ENCODE measurements at places on chromosomes 1 and 21.

- no peak for DNase-seq
Measured at GRCh38 chr1:171550050-171550449, 64.7 kb downstream of the PRRC2C start.

- DNase-seq = no peak
Measured at GRCh38 chr1:5981009-5981380, 11.2 kb downstream of the NPHP4 start.

DNA sequence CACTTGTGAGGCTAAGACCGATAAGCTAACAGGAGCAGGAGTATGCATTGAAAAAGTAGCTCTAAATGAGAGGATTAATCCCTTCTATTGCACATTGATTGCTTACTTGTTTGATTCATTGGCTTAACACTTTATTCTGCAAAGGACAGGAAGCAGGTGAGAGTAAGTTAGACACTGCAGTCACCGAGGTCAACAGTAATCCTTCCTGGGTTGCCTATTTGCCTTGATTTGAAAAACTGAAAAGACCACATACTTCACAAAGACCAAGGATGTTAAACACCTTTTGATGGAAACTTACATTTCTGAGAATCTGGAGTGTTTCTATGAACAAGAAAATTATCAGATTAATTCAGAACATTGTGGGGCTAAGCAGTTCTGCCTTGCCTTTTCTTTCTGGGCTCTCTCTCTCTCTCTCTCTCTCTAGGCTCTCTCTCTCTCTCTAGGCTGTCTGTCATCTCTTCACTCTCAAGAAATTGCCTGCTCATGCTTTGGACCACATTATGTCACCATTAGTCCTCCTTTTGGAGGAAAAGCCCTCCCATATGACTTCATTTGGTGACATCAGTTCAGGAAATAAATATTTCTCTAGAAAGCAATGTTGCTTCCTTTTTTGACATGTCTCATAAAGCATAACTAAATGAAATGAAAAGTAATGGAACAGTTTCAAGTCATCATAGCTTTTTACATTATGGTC lies 103.8 kb downstream of the TNFSF18 start:
- no peak for DNase-seq

DNA sequence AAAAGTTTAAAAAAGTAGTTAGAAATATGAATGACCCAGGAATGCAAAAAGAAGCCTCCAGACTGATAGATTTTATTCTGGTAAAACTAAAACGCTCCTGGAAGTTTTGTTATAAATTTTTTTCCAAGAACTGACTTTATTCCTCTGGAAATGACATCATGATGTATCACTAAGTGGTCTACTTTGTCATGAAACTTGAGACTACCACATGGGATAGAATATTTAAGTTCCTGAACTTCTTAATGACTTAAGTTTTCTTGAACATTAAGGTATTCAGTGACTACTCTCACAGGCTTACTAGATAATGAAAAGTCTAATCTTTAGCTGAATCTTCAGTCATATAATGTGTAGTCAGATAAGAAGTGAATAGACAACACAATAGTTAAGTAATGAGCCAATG lies 842.2 kb downstream of the USP25 start:
- no peak for DNase-seq

GRCh38 chr1:204960306-204961125 lies 82.5 kb upstream of the CNTN2 start:
- DNase-seq = no peak

DNA sequence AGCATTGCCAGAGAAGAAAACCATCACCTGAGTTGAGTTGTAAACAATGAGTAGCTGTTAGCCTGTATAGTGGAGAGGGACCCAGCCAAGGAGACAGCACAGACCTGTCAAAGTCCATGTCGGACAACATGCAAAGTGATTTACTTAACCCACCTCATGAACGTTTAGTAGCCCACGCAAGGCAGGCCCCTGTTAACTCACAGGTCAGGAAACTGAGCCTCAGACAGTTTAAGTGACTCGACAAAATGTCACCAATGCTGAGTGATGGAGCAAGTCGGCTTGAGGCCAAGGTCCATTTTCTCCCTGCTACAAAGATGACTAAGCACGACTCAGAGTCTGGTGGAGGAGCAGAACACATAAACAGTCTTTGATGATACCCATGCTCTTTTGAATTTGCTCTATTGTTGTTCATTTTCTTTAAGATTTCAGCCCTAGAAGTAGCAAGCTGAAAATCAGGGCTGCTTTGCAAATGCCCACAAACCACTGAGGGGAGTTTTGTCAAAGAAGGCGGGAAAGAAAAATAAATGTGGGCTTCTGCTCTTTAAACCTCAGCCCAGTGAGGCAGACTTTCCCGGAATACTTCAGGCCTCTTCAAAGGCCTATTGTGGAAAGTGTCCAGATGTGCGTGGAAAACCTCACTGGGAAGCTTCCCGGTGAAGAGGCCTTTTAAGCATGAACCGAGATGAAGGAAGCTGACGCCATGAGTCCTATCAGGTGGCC lies 83.8 kb upstream of the HOOK1 start:
- no peak for DNase-seq

DNA sequence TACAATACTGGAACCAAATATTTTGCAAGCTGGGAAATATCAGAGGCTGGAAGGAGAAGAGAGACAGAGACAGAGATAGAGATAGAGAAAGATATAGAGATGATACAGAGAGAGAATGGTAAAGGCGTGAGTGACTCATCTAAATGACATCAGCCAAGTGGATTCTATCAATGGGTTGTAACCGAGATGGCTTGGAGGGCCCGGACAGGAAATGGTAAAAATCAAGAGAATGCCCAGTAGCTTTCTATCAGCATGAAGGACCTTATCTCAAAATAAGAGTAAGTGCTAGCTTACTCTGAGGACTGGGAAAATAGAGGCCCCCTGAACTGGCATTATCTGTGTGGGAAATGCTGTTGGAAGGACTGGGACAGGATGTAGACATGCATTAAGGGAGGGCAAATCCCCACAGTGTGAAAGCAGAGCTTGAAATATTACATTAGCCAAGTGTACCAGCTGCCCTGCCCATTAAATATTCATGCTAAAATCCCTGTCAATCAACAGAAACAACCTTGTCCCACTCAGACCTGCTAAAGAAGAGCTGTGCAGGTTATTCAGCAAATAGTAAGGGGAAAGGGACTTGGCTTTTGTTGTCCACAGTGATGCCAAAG lies 76.6 kb upstream of the ZNF644 start:
- no peak for DNase-seq

- DNase-seq = no peak
Measured at GRCh38 chr1:48082271-48082962, 85.2 kb upstream of the TRABD2B start.

GRCh38 chr1:23561076-23561812 lies 1.9 kb upstream of the ID3 start:
- no peak for DNase-seq

- no peak for DNase-seq
Measured at GRCh38 chr1:160397651-160398050, 2.7 kb upstream of the VANGL2 start.

DNA sequence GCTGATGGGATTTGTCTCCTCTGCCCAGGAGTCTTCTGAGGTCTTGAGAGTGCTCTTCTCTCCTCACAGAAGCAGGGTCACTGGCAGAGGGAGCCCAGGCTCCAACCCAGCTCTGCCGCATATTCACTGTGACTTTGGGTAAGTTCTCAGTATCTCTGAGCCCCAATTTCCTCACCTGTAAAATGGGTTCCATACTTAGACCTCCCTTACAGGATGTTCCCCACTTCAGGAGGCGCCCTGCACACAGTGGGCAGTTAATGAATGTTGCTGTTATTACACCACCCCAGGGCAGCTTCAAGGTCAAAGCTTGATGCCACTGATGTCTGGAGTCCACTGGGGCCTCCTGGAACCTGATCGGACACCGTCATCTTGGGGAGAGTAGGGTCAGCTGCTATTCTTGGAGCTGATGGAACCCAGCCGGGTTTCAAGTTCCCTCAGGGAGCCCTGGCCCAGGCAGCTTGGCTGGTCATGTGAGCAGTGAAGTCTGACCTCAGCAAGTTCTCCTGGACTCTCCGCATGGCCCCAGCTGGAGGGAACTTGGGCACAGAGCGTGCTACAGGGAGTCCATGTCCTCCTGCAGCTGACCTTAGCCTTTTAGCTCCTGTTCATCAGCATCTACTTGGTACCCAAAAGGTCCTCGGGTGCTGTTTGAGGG lies 21.8 kb downstream of the COA7 start:
- DNase-seq = no peak

DNA sequence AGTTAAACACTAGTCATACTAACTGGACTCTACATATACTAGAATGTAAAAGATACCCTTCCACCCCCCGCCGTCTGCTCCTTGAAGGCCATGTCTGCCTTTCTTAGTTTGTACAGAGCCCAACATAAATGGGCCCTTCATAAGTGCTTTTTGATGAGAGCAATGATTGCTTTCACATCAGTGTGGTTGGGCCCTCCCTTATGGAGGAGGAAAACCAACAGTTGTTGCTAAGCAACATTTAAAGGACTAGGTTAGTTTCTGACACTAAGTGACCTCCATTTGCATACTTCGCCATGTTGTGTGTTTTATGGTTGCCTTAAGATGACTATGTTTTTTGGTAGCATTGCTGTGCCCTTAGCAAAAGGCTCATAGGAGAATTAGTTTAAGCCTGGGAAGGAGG lies 182.0 kb upstream of the SGIP1 start:
- DNase-seq = no peak

DNA sequence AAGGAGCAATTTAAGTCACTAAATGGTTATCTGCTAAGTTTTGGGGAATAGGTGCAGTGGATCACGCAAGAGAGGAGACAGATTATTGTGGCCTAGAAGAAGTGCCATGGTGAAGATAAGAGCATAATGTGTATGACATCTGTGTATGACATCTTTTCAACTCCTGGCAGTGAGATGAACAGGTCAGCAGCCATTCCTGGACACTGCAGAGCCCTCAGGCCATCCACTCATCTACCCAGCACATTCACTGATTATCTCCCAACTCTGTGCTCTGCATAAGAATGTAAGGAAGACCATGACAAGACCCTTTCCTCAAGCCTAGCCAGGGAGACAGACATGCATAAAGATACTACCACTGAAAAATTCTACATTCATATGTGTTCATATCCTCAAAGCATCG lies 73.7 kb downstream of the DDR2 start:
- no peak for DNase-seq

- DNase-seq = no peak
Measured at GRCh38 chr1:155017946-155018316, 15.3 kb downstream of the ZBTB7B start.

DNA sequence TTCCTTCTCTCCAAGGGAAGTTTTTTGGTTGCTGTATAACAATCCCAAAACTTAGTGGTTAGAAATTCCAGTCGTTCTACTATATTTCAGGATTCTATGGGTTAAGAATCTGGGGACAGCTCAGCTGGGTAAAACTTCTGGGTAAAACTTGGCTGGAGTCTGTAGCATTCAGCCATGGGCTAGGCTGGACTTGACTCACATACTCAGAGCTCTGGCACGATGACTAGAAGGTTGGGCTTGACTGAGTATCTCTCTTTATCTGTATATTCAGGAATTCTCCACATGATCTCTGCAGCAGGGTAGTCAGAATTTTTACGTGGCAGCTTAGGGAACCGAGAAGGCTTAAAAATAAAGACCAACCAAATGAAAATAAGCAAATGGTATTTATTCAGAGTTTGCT lies 28.2 kb upstream of the HRNR start:
- no peak for DNase-seq

DNA sequence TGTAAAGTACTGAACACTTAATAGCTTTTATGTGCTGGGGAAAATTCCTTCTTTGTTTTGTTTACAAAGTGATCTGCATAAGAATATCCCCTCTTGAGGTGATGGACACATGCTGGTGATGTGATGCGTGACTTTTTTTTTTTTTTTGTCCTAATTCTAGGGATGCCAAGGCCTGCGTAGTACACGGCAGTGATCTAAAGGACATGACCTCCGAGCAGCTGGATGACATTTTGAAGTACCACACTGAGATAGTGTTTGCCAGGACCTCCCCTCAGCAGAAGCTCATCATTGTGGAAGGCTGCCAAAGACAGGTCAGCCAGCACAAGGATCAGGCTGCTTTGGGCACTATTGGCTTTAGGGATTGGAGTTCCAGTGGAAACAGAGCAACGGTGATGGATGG lies 24.7 kb downstream of the ATP1A1 start:
- DNase-seq = no peak

- DNase-seq = peak; percentile 41
Measured at GRCh38 chr1:176206006-176206960, 803 bp downstream of the COP1 start.

DNA sequence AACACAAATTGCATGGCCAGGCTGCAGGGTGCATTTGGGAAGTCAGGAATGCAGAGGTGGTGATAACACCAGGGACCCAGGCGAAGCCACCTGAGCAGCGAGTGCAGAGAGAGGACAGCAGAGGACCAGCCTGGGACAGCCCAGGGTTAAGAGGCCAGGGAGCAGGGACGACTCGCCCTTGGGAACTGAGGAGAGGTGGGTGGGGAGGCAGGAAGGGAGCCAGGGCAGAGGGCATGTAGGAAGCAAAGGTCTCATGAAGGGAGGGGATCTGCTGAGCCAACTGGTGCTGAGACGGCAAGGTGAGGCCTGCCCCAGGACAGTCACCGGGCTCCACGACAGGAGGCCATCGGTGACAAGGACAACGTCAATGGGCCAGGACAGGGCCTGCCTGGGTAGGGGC lies 16.4 kb downstream of the KIF17 start:
- no peak for DNase-seq

DNA sequence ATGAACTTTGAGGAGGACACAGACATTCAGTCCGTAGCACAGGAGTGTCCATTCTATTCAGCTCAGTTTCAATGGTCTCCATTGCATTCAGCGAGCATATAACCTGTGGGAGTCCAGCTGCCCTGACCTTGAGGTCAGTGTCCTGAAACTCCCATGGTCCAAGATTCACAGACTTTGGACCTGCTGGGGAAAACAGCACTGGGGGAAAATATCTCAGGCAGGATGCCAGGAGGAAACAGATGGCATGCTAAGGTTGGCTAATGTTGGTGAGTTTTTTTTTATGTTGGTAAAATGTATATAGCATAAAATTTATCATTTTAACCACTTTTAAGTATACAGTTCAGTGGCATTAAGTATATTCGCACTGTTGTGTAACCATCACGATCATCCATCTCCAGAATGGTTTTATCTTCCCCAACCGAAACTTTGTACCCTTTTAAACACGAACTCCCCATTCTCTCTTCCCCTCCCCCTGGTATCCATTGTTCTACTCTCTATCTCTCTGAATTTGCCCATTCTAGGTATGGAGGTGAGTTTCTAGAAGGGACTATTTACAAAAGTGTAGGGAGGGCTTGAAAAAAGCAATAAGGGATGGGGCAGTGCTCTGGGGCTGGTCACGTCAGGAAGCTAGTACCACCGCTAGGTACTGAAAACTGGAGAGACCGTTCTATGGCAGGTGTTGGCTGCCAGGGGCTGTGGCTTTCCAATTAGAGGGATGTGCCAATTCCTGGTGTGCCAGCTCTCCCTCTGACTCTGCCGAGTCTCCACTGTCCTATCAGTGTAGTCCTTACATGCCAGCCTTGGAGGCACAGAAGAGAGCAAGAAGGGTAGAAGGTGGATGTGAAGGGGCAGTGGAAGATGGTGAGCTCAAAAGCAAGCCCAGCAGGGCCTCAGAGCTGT lies 85.3 kb downstream of the FOXD2 start:
- DNase-seq = no peak
